ENCODE measurements at places on chromosomes 13 and 19.

- no peak for DNase-seq
Observed at GRCh38 chr19:27776020-27776419, 1436.9 kb downstream of the UQCRFS1 start.

DNA sequence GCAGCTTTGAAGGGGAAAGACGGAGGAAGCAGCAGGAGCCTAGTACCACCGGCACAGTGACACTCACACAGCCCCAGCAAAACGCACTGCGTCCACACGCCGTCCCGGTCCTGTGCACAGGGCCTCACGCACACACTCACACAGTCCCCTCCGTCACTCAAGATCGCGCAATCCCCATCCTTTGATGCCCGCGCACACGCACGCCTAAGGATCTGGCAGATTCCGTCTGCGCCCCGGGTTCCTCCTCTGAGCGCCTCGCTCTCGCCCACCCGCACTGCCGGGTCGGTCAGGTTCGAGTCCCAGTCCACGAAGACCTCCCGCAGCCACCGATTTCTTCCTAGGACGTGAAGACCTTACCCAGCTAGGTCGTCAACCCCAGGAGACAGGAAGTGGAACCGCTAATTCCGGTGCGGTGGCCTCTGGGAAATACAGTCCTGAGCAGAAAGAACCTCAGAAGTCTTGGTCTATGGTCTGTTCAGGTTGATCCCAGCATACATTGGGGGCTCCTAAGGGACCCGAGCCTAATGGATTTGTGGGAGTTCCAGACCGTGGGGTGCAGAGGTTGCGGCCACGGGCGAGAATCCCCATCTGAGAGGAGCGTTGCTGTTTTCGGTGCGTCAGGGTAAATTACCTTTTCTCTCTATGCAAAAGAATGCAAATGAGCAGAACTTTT lies at the start of gene ZNF780B:
ZNF780B (minus strand) TSS at position 400 of the 673 bp plus-strand sequence. CDS start 5,899 bp downstream, outside the sequence.
- DNase-seq, result peak; percentile 19

GRCh38 chr13:60627071-60627686 lies 230.2 kb downstream of the TDRD3 start:
- DNase-seq, result no peak

DNA sequence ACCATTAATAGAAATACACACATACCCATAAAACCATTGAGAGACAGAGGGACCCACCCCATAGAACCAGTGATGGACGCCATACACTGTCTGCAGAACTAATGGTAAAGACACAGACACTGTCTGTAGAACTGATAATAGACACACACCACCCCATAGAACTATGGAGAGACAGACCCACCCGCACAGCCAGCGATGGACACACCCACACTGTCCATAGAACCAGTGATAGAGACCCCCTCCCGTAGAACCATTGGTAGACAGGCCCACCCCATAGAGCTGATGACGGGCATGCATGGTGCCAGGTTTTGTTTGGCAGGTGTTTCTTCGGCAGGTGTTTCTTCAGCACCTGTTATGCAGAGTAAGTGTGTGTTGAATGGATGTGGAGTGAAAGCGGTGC lies 88.3 kb upstream of the TEX29 start:
- no peak for DNase-seq

DNA sequence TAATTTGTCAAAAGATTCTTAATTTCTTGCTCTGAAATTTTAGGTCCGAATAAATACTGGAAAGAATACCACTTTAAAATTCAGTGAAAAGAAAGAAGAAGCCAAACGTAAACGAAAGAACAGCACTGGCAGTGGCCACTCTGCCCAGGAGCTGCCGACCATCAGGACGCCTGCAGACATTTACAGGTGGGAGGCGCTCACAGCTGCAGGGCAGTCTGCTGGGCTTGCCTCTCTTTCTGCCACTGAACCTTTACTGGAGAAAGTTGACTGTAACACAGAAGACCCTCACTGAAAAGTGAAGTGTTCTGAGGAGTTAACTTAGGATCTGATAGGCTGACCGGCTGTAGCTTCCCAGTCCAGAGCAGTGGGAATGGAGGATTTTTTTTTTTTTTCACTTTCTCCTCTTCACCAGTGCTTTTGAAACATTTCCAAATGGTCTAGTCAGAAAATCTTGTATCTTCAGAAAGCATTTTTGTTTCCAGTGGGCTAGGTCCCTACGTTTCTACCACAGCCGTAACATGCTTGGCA lies 69.1 kb downstream of the URI1 start:
- DNase-seq, result no peak

DNA sequence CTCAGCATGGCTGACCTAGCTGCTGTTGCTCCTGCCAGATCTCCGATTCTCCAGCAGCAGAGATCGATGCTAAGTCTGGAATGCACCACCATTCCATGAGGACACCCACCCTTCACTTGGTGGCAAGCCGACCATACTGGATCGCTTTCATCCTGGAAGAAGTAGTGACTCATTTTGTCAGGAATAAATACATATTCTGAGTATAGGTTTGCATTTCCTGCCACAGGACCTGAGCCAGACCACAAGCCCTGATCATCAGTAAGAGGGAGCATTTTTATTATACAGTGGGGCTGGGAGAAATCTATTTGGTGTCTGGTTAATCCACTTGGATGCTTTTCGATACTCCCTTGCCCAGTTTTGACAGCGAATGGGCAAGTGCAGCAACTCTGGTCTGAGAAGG lies 10.9 kb upstream of the KCTD15 start:
- DNase-seq, result peak; percentile 50

DNA sequence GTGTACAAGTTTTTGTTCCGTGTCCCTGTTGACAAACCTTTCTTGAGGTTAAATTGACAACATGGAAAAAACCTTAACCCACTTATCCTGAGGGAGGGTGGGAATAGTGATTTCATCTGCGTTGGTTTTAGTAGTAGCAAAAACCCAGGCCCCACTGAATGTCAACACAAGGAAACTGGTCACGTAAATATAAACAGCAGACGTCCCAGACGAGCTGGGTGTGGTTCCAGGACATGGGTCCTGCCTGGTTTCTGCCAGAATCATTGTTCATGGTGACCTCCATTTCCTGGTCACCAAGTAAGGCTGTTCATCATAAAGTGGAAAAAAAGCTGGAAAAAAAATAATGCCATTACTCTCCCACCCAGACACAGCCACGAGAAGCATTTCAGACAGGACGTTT lies 16.9 kb upstream of the F2RL3 start:
- no peak for DNase-seq

- no peak for DNase-seq
Observed at GRCh38 chr19:33406521-33407139, 33.1 kb downstream of the CEBPG start.

DNA sequence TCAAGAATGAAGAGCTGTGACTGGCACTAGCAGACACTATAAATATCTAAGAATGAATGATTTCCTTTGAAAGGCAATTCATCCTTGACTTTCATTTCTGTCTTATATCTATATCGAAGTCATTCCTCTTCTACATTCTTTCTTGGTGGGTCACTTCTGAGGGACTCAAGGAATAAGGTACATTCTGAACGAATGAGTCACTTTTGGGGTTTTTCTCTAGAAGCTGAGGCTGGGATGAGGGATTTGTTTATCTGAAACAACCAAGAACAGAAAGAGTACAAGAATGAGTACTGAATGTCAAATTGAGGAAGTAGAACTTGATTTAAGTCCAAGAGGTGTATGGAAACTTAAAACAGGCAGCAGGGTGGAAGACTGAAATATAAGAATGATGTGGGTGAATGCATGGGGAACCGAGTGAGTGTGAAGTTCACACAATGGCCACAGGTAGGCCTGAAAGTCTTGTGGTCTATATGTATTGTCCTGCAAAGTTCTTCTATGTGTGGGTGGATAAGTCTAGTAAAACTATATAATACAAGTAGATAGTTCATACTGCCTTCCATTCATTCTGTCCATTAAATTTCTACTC lies 343.9 kb downstream of the OXGR1 start:
- peak; percentile 31 for DNase-seq

- DNase-seq, result no peak
Observed at GRCh38 chr19:543910-544608, at the start of gene GZMM. TSS of gene GZMM (plus strand) at chr19:544053. CDS start at chr19:544072, 19 bp downstream.

GRCh38 chr13:33862016-33862415 lies 44.1 kb downstream of the RFC3 start:
- DNase-seq, result no peak

DNA sequence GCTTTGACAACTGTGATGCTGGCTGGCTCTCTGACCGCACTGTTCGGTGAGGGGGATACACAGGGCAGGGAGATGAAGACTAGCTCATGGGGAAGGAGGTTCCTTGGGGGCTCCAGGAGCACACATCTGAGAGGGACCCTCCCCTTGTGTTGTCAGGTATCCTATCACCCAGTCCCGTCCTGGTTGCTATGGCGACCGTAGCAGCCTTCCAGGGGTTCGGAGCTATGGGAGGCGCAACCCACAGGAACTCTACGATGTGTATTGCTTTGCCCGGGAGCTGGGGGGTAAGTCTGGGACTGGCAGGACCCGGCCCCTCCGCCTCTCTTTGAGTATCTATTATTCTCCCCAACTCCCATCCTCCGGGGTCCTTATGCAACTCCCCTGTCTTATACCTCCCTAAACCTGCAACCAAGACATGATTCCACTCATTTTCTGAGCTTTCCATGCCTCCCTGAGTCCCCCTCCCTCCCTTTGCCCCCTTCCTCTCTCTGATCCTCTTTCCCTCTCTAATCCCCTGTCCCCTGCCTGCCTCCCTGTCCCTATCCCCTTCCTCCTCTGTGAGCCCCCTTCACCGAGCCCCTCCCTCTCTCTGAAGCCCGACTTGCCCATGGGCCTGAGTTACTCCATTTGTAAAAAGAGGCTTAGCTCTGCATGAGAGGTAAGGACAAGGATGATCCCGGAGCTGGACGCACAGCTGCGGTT lies 12.5 kb downstream of the NCAN start:
- no peak for DNase-seq

DNA sequence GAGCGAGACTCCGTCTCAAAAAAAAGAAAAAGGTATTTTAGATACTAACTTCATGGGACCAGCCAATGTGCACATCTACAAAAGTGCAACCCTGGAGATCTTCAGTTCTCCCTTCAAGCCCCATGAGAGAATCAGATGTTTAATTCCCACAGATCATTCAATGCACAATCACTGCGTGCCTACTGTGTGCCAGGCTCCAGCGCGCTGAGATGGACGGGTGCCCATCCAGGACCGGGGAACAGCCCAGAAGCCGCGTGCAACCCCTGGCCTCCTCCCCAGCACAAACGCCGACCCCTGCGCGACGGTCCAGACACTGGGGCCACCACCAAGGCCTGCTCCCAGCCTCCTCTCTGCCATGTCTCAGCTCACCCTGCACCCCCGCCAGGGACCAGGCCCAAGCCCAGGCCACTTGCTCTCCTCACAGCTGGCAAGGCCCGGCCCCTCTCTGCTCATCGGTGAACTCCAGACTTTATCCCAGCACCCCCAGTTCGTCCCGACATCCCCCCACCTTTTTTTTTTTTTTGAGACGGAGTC lies 5.3 kb downstream of the BTBD2 start:
- no peak for DNase-seq

DNA sequence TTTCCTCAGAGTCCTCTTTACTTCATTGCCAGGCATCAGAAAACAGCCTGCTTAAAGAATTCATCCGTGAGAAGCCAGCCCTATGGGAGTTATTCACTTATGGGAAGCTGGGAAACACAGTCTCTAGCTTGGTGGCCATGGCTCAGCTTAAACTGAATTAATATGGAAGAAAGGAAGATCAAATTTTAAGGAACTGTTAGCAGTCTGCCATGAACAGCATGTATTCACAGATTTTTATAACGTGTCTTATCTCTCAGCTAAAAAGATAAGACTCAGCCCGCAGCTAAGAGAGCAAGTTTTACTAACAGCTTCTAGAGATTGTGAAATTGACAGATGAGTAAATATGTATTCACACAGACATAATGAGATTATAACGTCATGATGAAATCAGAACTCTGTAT lies 253.7 kb upstream of the RXFP2 start:
- DNase-seq, result no peak

DNA sequence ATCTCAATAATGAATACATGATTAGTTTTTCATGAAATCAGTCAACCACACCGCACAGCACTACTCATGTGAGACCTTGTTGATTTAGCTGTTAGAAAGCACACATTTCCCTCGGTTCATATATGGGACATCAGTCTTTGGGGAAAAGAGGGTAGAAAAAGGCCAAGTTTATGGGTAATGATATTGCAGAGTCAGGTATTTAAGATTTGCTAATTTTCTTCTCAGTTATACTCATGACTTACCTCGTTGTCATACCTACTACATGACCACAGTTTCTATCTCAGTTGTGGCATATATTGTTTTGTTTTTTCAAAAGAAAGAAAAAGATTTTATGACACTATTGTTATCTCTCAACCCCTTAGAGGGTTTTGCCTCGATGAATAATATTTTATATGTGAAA lies 165.6 kb downstream of the POU4F1 start:
- DNase-seq, result no peak

- no peak for DNase-seq
Observed at GRCh38 chr19:13241231-13242104, 91.3 kb downstream of the IER2 start.

DNA sequence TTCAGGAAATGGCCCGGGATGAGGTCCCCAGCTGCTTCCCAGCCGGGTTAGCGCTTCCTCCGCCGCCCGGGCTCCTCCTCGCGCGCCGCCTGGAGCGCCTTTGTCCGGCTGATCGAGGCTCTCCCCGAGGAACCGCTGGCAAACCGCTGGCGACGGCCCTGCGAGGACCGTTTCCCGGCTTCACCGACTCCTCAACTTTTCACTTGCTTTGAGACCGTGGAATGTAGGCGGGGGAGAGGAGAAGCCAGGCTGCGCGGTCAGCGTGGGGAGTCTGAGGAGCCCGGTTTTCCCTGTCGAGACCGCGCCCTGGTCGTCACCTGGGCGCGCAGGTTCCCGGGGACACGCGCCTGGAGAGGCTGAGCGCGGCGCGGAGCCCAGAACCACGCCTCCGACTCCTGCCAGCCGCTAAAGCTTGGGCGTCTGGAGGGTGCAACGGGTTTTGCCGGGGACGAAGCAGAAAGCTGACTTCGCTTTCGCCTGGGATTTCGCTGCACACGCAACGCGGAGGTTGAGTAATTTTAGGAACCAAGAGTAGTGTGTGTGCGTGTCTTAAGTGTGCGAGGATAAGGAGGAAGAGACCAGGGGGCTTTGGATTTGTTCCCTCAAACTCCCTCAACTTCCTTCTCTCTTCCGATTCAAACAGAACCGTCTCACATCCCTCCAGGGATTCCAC lies 7.3 kb upstream of the DGKH start:
- no peak for DNase-seq

GRCh38 chr19:11475861-11476260 lies 5.0 kb downstream of the ELAVL3 start:
- DNase-seq, result no peak

DNA sequence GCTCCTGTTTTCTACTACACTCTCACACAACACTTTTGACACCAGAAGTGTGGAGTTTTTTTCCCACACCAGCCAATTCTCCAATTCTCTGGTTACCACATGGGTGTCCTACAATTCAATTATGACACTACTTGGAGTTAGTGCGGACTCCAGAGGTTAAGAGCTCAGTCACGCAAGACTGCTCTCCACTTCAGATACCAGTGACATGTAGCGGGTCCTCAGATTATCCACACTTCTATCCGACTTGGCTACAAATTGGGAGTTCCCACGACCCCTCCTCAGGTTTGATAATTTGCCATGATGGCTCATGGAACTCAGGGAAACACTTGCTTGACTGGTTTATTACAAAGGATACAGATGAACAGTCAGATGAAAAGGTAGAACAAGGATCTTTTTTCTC lies 32.9 kb downstream of the PAN3 start:
- DNase-seq, result no peak

GRCh38 chr13:24149246-24150032 lies 11.1 kb upstream of the SPATA13 start:
- DNase-seq, result no peak

GRCh38 chr19:48969276-48970138 lies 4.4 kb downstream of the FTL start:
- no peak for DNase-seq

- no peak for DNase-seq
Observed at GRCh38 chr13:56314765-56315164, 826.0 kb upstream of the PRR20A start.

- no peak for DNase-seq
Observed at GRCh38 chr19:16018106-16018755, 58.1 kb upstream of the TPM4 start.

Measured in fibroblast of skin of left biceps (primary cell).